ENCODE measurements at places on chromosomes 1 and 21. TPM values are rescaled to one million over a fixed set of nuclear protein-coding genes. Genes with fewer than 3 reads are reported as not detected.

ADGRL4 gene
- total RNA-seq, result 74.4 TPM

KRTAP19-1 gene
- not detected for total RNA-seq

HHIPL2 gene
- 0.59 TPM for total RNA-seq

BEND5 gene
- 7.3 TPM for total RNA-seq

PRDM16 gene
- total RNA-seq, result 0.48 TPM
